Activated naive CD4-positive, alpha-beta T cell treated with anti-CD3 and anti-CD28 coated beads, Interleukin-2, amount 50 U/mL, for 72 hours (primary cell): ENCODE measurements at places on chromosomes 13 and 19. TPM values are rescaled to one million over a fixed set of nuclear protein-coding genes. Genes with fewer than 3 reads are reported as not detected.
A peak's percentile ranks its signal among the peaks of the same experiment; 100 is the strongest.

ZNF615 gene
- total RNA-seq: 17.1 TPM

DNA sequence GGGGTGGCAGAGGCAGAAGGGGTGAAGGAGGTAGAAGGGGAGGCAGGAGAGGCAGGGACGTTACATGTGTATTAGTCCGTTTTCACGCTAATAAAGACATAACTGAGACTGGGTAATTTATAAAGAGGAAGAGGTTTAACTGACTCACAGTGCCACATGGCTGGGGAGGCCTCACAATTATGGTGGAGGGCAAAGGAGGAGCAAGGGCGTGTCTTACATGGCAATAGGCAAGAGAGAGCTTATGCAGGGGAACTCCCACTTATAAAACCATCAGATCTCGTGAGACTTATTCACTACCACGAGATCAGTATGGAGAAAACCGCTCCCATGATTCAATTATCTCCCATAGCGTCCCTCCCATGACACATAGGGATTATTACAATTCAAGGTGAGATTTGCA lies 19.0 kb upstream of the ACOD1 start:
- DNase-seq: no peak

C1QTNF9 gene
- total RNA-seq: not detected

DNA sequence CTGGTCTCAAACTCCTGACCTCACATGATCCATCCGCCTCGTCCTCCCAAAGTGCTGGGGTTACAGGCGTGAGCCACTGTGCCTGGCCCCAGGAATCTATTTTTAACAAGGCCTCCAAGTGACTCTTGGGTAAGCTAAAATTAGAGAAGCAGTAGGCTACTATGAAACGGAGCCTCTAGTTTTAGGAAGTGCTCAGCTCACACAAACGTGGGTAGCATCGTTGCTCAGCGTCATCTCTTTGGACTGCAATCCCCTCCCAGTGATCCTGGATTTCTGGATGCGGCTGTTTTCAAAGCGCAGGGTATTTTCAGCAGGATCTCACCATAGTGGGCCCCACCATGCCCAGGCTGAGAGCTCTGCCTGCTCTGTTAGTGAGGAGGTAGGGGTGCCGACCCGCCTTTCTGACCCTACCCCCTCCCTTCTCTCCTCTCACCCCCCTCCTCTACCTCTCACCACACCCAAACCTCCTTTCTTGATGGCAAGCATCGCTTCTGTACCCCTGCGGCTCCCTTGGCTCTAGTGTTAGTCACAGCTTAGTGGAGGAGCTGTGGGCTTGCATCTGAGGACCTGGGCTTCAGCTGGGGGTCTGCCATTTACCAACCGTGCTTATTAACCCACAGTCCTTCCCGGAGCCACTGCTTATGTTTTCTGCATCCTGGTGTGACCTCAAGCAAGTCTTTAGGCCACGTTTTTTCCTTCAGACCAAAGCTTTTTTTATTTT lies 34.2 kb downstream of the GJA3 start:
- DNase-seq: no peak

- DNase-seq: no peak
Observed at GRCh38 chr19:23795462-23795861, 36.8 kb upstream of the ZNF681 start.

- no peak for DNase-seq
Observed at GRCh38 chr19:29805031-29805965, 6.5 kb upstream of the CCNE1 start.

DNA sequence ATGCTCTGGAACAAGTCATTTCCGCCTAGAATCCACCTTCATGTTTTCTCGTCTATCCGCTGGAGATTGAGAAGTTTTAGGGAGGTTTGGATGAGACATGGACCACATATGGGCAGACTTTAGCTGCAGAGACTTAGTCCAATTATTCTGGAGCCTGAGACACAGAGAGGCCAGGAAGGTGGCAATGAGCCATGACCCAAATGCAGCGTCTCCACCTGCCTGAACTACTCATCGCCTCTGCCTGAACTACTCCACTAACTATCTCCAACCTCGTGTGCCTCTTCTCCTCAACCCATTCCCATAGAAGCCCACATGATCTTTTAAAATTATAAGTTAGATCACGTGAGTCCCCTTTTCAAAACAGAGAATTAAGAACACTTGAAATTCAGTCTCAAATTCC lies 5.6 kb downstream of the PLEKHA4 start:
- no peak for DNase-seq

CHST8 gene
- not detected for total RNA-seq

SYCN gene
- total RNA-seq: not detected

DNA sequence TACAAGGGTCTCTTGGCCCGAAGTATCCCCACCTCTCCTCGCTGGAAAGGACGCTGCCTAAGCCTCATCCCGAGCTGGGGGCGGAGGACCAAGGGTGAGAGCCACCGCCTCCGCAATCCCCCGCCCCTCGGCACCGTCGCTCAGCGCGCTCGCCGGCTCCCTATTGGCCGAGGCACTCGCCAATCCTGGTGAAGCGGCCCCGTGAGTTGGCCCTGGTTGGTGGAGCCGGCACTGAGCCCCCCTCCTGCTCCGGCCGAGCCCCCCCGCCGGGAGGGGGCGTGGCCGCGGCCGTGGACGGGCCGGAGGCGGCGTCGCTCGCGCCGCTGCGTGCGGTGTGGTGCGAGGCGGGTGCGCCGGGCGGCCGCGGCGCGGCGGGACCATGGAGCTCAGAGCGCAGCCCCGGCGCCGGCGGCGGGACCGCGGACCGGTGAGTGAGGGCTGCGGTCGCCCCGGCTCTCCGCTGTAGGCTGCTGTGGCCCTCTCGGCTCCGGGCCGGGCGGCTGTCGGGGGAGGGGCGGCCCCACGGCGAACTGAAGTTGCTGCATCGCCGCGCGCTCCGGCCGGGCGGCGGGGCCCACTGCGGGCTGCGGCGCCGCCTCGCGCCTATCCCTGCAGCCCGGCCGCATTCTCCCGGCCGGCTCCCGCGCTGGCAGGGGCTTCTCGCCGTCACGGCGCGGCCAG lies at the start of gene WASF3:
Gene WASF3 (plus strand): TSS at position 291 of the 681 bp plus-strand sequence. CDS start 84,588 bp downstream, outside the sequence.
- DNase-seq: peak; percentile 63
